ENCODE measurements at places on chromosomes 4 and X.

- no peak for DNase-seq
Observed at GRCh38 chrX:56790778-56791177, 61.7 kb downstream of the NBDY start.

DNA sequence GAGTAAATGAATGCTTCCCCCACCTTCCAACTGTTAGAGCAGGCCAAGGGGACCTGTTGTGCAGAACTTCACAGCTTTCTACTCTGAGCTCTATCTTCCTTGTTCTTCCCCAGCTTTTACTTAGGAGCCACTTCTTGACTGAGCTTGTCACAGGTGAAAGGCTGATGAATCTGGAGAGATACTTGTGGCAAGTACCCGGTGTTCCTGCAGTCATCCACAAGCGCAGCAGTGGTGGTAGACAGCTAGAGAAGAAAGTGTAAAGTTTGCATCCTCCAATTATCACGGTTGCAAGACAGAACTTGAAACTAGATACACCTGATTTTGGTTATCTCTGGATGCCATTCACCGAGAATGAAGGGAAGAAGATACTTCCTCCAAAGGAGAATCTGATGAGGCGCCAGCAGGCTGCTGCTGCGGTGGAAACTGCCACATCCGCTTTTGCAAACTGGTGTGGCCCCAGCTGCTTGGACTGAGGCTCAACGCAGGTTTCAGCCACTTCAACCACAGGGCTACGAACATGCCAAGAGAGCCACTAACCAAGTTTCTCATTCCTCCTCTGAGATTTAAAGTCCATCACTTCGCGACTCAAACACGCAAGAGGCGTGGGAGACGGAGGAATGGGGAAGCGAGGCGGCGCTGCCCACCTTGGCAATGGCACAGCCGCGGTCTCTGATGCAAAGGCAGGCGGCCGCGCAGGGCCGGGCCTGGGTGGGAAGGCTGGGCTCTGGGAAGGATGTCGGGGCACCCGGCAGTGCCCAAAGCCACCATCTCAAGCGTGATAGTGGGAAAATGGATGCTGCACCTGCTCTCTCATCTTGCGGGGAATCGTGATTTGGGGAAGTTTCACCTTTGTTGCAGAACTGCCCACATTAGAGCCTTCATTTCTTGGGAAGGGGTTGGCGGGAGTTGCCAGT lies 1.3 kb upstream of the FHIP1A start:
- DNase-seq = peak; percentile 54

- DNase-seq = no peak
Observed at GRCh38 chr4:117704721-117705120, 329.6 kb upstream of the NDST3 start.

DNA sequence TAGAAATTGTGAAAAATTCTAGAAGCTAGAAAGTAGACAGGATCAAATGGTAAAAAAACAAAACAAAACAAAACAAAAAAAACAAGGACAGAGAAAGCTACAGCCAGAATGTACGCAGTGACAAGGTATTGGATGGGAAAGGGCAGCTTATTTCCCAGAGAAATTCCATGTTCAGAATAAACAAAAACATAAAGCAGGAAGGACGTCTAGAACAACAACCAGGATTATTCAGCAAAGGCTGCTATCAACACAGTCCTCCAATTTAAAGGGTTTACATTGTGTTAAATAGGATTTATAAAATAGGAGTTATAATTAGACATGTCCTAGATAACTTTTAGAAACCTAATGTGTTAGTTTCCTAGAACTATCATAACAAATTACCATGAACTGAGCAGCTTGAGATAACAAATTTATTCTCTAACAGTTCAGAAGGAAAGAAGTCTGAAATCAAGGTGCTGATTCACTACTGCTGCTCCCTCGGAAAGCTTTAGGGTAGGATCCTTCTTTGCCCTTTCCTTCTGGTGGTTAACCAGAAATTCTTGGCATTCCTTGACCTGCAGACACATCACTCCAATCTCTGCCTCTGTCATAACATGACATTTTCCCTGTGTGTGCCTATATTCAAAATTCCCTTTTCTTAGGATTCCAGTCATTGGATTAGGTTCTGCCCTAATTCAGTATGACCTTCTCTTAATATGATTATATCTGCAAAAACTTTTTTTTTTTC lies 175.6 kb downstream of the SNCA start:
- no peak for DNase-seq

- no peak for DNase-seq
Observed at GRCh38 chrX:111831343-111831742, 44.6 kb upstream of the TRPC5OS start.

DNA sequence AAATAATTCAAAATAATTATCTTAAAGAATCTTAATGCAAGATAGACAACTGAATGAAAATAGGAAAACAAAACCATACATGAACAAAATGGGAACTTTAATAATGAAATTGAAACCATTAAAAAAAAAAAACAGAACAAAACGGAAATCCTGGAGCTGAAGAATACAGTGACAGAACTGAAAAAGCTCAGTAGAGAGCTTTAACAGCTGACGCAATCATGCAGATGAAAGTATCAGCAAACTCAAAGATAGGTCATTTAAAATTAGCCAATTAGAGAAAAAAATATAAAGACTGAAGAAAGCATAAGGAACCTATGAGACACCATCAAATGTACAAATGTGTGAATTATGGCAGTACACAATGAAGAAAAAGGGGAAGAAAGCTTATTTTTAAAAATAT lies 18.8 kb downstream of the SLC25A31 start:
- no peak for DNase-seq

DNA sequence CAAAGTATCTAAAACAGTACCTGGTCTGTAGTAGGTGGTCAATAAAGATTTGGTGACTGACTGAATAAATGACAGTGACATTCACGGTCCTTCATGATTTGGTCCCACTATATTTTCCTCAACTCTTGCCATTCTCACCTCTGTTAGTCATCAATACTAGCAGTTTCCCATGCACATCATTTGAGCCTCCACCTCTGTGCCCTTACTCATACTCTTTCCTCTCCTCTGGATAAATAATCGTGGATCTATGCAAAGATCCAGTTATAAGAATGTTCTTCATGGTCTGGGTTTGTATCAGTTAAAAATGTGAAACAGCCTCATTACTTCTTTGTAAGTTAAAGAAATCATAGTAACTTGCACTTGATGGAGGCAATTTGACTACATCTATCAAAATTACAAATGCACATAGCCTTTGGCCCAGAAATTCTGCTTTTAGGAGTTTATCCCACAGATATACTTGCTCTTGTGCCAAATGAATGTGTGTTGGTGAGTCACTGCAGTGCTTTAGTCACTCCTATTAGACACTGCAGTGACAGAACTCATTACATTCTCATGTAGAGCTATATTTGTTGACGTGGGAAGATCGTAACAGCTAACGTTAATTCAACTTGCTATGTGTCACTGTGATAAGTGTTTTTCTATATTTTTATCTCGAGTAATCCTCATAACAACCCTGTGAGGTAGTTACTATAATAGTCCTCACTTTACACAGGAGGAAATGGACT lies 121.9 kb upstream of the SMIM10 start:
- DNase-seq = no peak

- no peak for DNase-seq
Observed at GRCh38 chrX:120697053-120697452, 67.2 kb upstream of the C1GALT1C1 start.

- DNase-seq = no peak
Observed at GRCh38 chrX:397575-397974, 10.9 kb upstream of the PPP2R3B start.

- no peak for DNase-seq
Observed at GRCh38 chrX:109643687-109644086, 18.7 kb upstream of the KCNE5 start.

DNA sequence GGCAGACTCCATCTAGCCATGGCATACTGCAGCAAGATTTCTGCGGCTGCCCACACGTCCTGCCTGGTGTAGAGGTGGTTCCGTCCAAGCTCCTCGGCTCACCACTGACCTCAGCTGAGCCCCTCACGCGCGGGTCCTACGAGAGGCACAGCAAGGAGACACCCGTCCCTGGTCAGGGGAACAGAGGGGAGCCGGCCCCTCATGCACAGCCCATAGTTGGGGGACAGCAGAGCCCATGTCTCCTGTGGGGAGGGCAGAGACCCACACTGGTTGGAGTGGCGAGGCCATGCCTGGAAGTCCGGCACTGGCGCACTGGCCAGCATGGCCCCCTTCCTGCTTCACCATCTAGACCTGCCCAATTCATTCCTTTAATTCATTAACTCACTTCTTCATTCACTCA lies 80.8 kb downstream of the HTRA3 start:
- no peak for DNase-seq

DNA sequence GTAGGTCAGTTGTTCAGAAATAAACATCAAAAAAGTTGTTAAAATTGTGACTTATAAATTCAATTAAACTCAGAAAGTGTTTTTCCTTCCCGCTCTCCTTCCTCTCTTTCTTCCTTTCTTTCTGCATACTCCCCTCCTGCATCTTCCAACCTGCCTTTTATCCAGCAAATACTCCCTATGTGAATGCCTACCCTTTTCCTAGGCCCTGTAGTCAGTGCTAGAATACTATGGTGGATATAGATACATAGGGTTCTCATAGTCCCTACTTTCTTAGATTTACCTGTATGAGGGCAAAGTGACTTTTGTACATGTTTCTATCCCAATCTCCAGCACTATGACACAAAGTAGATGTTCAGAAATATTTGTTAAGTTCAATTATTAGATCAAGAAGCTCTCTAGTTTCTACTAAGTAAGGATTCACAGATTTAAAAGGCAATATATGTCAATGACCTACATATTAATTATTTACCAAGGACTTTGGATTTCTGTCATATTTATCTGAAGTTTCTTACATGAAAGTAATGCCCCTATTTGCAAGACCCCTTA lies 732 bp downstream of the SULT1E1 start:
- DNase-seq = no peak

DNA sequence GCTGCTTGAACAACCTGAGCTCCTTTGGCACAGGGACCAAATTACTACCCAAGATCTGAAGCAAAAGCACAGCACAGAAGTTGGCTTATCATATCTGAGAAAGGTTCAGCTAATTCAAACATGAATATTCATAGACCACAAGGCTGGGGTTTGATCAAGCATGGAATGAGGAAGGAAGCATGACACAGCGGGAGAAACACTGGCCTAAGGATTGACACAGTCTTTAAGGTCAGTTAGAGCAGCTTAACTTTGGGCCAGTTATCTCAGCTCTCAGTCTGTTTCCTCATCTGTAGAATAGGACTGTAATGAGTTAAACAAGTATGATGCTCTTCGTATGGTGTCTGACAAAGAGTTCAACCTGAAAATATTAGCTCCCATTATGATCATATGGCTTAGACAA lies 88.5 kb upstream of the CBR4 start:
- no peak for DNase-seq

GRCh38 chr4:105472871-105473323 lies 965 bp downstream of the PPA2 start:
- DNase-seq = peak; percentile 5

GRCh38 chr4:48429709-48430474 lies 53.3 kb upstream of the SLC10A4 start:
- no peak for DNase-seq

GRCh38 chr4:162347156-162347841 lies 183.5 kb upstream of the FSTL5 start:
- no peak for DNase-seq

GRCh38 chr4:67988991-67989390 lies 25.7 kb upstream of the TMPRSS11A start:
- no peak for DNase-seq

DNA sequence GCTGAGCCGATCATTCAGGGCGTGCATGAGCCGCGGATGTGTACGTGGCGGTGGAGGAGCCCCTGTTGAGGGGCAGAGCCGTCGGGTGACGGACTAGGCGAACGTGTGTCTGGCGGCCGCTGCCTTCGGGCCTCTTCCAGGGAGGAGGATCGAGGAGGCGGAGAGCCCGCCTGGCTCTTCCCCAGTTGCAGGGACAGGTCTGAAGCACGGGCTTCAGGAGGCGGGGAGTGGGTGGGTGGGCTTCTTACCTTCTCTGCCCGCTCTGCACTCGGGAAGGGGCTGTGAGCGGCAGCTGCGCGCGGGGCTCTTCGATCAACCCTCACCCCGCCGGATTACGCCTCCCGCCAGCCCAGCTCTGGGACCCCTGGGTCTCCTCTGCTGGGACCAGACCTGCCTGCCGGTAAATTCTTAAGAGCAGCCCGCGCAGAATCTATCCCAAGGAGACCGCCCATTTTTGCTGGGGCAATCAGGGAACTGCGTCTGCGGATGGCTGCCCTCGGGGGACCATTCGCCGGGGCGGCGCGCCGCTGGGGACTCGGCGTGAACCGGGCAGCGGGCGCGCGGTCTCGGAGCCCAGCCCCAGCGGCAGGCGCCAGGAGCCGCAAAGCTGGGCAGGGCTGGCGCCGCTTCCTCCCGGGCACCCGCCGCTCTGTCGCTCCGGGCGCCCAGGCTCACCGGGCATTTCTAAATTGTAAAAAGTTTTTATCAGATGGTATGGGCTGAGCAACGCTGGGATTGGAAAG lies 4.9 kb downstream of the PLAC8 start:
- DNase-seq = peak; percentile 27

Data from GM12892 (cell line).